ENCODE measurements at places on chromosomes 4 and X. TPM values are rescaled to one million over a fixed set of nuclear protein-coding genes. Genes with fewer than 3 reads are reported as not detected.

- DNase-seq, result no peak
Measured at GRCh38 chr4:169418846-169419245, 148.1 kb upstream of the SH3RF1 start.

DNA sequence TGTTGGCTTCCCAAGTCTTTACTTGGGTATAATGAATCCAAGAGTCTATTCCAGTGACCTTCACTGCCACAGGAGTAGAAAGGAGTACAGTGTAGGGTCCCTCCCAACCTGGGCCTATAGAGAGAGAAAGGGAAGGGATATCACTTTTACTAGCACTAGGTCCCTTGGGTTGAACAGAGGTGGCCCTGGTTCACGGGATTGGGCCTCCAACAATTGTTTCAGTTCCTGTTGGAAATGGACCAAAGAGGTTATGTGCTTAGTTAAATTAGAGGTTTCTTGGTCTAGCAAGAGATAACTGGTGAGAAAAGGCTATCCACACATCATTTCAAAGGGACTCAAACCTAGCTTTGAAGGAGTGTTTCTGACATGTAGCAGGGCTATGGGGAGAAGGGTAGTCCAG is 57.1 kb upstream of the MED14 start:
- no peak for DNase-seq

DNA sequence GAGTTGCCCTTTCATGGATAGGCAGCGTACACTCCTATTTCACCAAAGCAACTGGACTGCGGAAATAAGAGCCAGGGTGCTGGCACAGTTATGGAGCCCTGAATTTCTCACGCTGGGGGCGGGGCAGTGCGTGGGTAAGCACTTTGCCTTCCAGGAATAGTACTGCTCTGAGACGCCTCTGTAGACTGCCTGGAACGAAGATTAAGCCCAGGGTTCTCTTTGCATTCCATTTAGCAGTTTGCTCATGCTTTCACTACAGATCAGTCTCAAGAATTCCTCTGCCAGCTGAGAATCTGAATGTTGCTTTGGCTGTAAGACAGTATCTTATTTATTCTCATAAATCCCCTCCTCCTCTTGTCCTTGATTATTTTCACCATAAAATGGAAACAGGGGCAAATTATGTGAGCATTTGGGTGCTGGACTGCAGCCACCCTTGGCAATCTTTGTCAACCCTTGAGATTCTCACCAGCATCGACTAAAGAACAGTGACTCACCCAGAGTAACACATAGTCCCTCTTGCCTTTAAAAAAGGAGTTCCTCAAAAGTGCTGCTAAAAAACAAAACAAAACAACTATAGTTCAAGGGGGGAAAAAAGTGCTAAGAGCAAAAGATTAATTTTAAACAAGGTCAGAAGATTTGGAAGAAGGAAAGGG is 88.9 kb upstream of the CITED1 start:
- peak; percentile 44 for DNase-seq

DNA sequence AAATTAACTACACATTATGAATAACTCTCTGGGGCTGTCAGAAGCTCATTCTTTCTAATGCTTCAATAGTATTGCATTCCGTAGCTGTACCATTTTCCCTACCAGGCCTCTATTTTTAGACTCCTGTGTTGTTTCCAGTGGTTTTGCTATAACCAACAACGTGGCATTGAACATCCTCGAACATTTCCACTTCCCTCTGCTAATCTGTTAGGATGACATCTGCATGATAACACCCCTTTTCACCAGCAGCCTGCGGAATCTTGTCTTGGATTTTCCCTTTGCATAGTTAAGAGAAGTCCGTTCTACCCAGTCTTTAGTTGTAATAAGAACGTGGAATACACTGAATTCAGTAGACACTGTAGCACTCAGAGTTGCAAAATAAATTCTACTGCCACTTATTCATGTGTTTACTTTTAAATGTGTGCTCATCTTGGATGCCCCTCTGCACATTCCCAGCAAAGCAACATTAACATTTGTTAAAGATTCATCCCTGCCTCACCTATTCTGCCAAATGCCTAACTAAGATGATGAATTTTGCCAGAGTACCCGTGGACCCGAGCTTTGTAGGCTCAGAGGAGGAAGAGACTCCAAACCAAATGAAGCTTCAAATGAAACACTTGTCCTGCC is 55.6 kb downstream of the SEL1L3 start:
- DNase-seq, result no peak

FUNDC1 gene
- polyA plus RNA-seq, result 21.0 TPM

RAB9B gene
- 3.8 TPM for polyA plus RNA-seq

GRCh38 chr4:167613381-167613780 is 379.1 kb upstream of the SPOCK3 start:
- no peak for DNase-seq

All from testis (tissue), 5 donors.